ENCODE measurements at places on chromosomes 3 and 15.

DNA sequence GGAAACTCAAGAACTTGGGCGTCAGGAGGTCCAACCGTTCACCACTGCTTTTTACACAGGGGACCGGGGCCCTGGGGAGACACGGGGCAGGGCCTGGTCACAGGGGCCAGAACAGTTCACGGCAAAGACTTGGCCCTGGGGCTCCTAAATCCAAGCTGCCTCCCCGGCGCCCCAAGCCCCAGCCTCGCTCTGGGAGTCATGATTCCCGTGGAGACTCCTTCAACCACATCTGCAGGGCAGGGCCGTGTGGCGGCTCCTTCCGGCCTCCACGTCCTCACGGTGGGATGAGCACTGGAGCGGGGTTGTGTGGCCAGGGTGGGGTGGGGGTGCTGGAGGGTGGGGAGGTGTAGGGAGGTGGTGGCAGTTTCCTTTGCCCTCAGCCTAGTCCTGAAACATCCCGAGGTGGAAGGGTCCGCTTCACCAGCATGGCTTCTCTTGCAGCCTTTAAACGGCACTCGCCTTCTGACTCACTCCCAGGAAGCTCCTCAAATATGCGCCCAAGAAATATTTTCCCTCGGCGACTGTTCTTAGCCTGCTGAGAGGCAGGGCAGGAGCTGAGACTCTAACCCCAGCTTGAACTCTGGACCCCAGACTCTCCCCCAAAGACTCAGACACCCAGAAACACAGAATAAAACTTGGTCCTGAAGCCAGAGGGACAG, 1.8 kb downstream of the MUC4 start:
- no peak for DNase-seq

DNA sequence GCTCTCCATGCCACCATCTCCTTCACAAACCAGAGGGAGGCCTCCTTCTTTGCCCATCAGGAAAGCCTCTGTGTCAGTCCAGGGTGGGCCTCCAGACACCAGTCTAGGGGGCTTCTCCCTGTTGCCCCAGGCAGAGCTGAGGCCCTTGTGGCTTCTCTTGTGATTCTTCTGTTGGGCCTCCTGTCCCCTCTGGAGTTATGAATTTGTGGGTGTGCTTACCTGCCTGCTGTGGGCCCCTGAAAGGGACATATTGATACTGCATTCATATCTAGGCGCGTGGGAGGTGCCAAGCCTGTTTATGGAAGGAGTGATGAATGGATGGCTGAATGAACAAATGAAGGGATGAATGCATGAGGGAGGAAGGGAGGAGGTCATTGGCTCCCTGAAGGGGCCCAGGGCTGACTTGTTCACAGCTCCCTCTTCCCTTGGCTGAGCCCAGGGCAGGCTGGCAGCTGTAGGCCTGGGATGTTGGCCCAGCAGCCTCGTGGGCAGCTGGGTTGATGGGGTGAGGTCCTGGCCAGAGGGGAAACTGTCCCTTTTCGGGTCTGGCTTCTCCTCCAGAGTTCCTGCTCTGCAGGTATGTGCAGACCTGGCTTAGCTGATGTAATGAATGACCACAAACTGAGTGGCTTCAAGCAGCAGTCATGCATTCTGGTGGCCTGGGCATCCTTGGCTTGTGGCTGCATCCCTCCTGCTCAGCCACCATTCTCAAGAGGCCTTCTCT, 195.4 kb downstream of the GOLGA6L6 start:
- DNase-seq = no peak

DNA sequence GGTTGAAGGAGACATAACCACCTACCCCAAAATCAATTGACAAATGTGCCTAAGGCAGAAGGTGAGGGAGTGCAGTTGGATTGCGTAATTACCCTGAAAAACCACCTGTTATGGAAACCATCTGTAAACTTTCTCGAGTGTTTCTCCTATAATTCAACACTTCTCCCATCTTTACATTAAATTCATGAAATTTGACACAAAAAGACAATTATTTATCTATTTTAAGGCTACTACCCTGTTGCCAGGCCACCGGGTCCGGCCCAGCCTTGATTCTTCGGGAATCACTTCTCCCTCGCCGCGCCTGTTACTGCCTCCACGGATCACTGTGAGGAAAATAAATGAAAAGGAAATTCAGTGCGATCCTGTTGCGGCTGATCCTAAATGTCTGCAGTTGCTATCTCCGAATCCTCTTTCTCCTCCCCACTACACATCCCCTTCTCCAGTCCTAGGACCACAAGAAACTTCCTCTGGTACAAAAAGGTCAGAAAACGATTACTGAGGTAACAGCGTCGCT, 646 bp downstream of the IQCB1 start:
- no peak for DNase-seq

- no peak for DNase-seq
Observed at GRCh38 chr15:35066094-35066493, 19.0 kb downstream of the NANOGP8 start.

- no peak for DNase-seq
Observed at GRCh38 chr15:43144512-43144911, 11.1 kb downstream of the TMEM62 start.

- DNase-seq = no peak
Observed at GRCh38 chr15:94875550-94875949, 644.2 kb downstream of the MCTP2 start.
